ENCODE measurements at places on chromosomes 6 and 20. TPM values are rescaled to one million over a fixed set of nuclear protein-coding genes. Genes with fewer than 3 reads are reported as not detected.

- no peak for DNase-seq
Measured at GRCh38 chr20:39603219-39603618, 641.1 kb downstream of the DHX35 start.

GRCh38 chr20:25389401-25389857 is 1.2 kb downstream of the ABHD12 start:
- peak; percentile 48 for DNase-seq

- no peak for DNase-seq
Measured at GRCh38 chr6:30787954-30788353, 43.6 kb upstream of the IER3 start.

DNA sequence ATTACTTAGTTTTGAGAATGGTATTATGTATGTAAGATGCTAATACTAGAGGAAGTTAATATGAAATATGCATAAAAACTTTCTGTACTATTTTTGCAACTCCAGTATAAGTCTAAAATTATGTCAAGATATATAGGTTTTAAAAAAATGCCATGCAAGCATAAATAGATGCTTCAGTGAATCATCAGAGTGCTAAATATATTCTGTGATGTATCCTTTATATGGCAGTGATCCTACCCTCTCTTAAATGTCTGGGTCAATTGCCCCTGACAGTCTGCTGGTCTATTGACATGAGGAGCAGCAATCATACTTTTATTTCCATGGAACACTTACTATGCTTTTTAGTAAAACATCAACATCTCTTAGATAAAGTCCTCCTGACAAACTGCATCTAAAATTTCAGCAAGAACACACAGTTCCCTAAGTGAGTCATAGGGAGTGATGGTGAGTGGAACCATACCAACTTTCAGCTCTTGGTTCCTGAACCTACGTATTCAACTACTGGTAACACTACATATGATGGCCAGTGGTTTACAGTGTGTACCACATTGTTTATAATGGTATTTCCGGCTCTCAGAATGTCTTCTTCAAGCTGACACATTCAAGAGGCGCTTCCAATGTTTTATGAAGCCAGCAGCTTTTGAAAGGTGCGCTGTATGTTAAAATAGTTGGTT is 928.7 kb upstream of the GJE1 start:
- no peak for DNase-seq

GRCh38 chr6:13725570-13725969 is 13.9 kb upstream of the RANBP9 start:
- DNase-seq: no peak

DNA sequence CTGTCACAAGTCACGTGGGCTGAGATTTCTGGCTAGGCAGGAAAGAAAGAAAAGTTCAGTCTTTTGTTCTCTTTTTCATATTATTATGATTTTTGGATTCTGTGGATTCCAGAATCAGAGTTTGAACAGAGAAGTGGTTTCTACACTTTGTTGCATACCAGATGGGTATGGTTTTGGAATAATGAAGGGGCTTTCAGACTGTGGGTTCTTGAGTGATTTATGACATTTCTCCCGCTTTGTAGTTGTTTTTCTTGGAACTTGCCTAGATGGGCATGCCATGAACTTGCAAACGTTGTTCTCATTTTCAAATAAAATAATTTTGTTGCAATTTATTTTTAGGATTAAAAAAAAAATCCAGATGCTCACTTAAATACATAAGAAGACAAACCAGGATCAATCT is 34.4 kb downstream of the CBFA2T2 start:
- DNase-seq: no peak

- no peak for DNase-seq
Measured at GRCh38 chr20:58824843-58825242, 25.9 kb downstream of the GNAS-AS1 start.

- DNase-seq: peak; percentile 97
Measured at GRCh38 chr6:167676000-167676665, 150.6 kb upstream of the AFDN start.

- peak; percentile 88 for DNase-seq
Measured at GRCh38 chr20:25484911-25485511, 77.5 kb downstream of the GINS1 start.

DNA sequence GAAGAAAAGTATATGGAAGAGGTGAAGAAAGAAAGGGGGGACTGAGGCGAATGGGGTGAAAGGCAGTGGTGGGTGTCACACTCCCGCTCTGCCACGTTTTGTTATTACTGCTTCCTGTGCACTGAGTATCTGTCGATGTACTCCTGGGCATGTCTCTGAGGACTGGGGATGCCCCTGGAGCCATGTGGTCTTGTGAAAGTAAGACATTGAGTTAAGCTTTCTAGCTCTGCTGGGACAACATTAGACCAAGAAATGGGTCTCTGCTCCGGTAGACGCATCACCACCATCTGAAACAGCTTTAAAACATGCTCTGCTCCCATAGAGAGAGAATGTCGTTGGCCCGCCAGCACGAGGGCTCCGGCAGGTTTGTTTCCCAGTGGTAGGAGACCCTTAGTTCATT is 40.0 kb downstream of the IRF4 start:
- DNase-seq: no peak

- no peak for DNase-seq
Measured at GRCh38 chr6:41111017-41111416, 38.2 kb downstream of the NFYA start.

DNA sequence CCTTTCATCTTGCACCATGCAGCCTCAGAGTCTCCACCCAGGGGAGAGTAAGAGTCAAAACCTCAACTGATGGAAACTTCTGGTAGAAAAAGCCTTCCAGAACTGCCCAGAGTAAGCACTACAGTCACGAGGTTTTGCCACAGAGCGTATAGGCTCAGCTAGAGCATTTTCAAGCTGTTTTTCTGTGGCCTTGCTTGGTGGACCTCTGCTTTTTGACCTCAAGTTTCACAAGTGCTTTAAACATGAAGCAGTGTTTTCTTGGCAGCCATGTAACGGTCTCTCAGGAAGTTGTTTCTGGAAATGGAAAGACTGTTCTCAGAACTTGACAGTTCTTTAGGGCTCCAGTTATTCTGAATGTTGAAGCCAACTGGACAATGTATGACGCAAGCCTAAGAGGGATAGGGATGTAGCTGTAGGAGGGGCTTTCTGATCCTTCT is 146.5 kb downstream of the ZDHHC14 start:
- DNase-seq: peak; percentile 53

DNA sequence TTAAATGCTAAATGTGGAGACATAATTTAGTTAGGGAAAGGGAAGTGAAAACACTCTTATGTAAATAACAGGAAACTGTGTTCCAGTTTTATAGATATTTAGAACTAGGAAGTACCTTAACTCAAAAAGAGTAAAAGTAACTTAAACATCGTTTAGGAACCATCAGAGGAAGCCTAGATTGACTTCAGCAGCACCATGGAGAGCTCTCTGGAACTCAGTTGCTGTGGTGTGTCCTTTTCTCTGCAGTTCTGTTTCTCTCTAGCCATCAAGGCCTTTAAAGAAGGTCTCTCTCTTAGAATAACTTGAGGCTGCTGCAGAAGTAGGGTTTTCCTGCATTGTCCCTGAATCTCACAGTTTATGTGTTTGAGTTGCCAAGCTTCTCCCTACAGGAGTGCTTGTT is 26.9 kb downstream of the CLVS2 start:
- no peak for DNase-seq

DNA sequence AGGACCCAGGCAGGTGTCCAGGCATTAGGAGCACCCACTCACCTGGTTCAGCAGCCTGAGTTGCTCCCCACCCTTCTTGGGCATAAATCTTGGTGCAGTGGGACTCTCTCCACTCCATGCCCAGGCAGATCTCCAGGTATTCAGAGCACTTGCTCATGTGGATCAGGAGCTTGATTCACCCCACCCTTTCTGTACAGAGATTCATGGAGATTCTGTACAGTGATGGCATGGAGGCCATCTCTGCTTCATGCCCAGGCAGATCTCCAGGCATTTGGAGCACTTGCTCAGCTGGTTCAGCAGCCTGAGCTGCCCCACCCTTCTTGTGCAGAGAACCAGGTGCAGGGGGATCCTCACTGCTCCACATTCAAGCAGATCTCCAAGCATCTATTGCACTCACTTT is 44.1 kb downstream of the BEND6 start:
- DNase-seq: no peak

DNA sequence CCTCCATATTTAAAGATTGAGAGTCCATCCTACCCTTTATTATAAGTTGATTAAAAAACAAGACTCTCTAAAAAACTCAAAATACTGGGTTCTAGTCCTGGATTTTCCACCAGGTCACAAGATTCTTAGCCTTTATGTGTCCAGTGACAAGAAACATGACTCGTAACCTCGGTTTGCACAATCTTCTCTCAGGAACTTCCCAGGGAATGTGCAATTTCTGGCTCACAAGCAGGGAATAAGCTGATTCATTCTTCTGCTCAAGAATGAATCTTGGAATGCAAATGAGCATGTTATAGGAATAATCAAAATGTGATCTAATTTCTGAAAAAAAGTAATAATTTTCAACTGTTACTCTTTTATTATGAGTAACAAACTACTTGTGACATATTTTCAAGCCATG is 45.1 kb downstream of the OGFRL1 start:
- peak; percentile 45 for DNase-seq

- no peak for DNase-seq
Measured at GRCh38 chr6:11824986-11825385, 46.4 kb upstream of the ADTRP start.

DNA sequence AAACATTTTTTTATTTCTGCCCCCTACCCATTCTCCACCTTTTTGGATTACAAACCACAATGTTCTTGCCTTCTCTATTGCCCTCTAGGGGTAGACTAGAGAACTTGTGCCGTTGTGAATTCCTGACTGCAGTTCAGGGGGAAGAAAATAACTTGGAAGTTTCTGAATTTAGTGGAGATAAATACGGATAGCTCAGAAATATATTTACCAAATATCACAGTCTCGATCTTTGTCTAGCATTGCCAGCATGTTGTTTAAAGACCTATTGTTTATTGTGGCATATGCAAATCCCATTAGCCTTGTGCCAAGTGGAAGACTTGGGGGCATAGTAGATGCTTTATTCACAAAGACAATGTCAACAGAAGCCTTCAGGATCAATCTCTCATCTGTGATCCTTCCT is 154.1 kb upstream of the MMS22L start:
- DNase-seq: peak; percentile 56

DNA sequence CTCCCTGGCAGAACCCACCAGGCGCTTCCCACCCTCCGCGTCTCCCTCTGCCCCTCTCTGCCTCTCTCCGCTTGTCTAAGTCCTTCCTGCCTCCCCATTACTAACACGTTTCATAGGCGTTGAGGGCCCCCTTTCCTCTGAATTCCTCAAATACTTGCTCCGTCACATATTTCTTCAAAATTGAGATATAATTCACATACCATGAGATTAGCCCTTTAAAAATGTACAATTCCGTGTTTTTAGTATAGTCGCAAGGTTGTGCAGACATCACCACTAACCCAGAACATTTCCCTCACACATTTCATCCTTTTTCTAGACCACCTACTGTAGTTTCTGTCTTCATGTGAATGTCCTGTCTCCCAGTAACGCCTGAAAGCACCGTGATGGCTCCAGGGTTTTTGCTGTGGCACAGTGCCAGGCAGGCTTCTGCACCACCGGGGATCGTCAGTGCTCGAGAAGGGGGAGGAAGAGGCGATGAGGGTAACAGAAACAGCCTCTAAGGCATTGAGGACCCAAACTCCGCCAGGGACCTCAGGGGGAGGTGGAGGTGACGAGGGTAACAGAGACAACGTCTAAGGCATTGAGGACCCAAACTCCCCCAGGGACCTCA is 141.9 kb upstream of the SNX9 start:
- DNase-seq: no peak

DNA sequence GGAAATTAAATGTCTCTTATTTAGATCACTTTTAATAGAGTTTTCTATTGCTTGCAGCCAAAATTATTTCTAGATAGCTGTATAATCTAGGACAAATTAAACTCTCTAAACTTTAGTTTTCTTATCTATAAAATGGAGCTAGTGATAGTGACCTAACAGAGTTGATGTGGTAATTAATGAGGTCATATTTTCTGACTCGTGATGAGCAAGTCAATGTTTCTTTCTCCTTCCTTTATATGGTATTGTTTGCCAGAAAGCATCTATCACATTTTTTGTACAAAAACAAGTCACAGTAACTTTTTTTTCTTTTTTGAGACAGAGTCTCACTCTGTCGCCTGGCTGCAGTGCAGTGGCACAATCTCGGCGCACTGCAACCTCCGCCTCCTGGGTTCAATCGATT is 267.7 kb downstream of the FARS2 start:
- no peak for DNase-seq

GRCh38 chr6:160013987-160014868 is 45.3 kb downstream of the IGF2R start:
- peak; percentile 2 for DNase-seq

DNA sequence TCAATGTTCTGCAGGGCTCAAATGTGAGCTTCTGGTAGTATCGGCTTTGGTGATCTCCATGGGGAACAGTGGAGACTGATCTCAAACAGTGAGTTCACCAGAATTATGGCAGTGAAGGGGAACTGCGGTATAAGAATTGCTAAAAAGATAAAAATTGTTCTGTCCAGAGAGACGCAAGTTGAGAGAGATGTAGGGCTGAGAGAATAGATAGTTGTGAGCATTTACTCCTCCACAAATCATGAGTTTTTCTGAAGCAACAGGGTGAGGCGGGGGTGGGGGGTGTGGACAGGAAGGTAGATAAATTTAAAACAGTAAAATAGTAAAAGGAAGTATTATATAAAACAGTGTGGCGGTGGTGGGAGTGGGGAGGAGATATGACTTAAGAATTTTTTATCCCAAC is 98.6 kb upstream of the NEDD9 start:
- DNase-seq: no peak

DNA sequence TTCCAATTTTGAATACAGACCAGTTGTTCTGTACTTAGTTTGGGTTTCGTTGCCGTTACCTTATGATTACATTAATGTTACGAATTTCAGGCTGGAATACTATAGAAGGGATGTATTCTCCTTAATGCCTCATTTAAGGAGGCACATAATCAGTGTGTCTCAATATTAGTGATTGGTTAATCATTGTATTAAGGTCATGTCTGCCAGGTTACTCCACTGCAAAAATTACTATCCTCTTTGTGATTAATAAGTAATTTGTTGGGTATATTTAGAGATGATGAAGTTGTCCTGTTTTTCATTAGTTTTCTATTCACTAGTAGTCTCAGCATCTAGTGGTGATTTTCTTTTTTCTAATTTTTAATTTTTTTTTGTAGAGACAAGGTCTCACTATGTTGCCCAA is 66.3 kb downstream of the CBFA2T2 start:
- no peak for DNase-seq

The SLC17A1 gene
- not detected for total RNA-seq

The IPCEF1 gene
- 2.3 TPM for total RNA-seq

The DHX16 gene
- total RNA-seq: 52.6 TPM

The FHL5 gene
- not detected for total RNA-seq

The RAET1E gene
- not detected for total RNA-seq

The LTA gene
- total RNA-seq: not detected

The OPRM1 gene
- total RNA-seq: not detected

The ASIP gene
- total RNA-seq: not detected

The SRMS gene
- total RNA-seq: not detected

The CALHM5 gene
- 3.4 TPM for total RNA-seq

The SERINC3 gene
- 110 TPM for total RNA-seq

The SLC35D3 gene
- not detected for total RNA-seq

The CLPSL2 gene
- not detected for total RNA-seq

The SIGLEC1 gene
- total RNA-seq: not detected
